AG08396 (cell line): ENCODE measurements at places on chromosomes 12 and 14.
A peak's percentile ranks its signal among the peaks of the same experiment; 100 is the strongest.

GRCh38 chr14:104895786-104896661, 28.7 kb upstream of the PLD4 start:
- DNase-seq = no peak

DNA sequence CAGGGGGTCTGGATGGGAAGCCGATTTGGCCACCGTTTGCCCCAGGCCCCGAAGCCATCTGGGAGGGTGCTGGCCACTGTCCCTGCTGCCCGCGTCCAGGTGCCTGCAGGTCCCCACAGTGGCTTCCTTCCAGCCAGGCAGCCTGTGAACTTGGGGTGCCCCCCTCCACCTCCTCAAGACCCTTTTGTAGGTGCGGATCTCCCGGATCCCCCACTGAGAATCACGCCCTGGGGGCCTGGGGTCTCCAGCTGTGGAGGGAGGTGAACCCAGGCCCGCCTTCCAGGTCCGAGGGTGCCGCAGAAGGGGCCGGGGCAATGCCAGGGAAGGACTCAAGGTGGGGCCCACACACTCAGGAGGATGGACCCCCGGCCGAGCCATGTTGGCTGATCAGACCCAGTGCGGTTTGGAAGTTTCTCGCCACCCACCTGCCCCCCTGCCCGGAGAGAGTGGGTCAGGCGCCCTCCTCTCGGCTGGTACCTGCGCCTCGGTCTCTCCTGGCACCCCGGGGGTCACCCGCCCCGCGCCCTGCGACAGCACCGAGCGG, 1.7 kb downstream of the MMP17 start:
- no peak for DNase-seq

GRCh38 chr12:793711-794110, 41.3 kb downstream of the WNK1 start:
- no peak for DNase-seq

GRCh38 chr12:81988362-81988761, 229.2 kb upstream of the PPFIA2 start:
- no peak for DNase-seq

DNA sequence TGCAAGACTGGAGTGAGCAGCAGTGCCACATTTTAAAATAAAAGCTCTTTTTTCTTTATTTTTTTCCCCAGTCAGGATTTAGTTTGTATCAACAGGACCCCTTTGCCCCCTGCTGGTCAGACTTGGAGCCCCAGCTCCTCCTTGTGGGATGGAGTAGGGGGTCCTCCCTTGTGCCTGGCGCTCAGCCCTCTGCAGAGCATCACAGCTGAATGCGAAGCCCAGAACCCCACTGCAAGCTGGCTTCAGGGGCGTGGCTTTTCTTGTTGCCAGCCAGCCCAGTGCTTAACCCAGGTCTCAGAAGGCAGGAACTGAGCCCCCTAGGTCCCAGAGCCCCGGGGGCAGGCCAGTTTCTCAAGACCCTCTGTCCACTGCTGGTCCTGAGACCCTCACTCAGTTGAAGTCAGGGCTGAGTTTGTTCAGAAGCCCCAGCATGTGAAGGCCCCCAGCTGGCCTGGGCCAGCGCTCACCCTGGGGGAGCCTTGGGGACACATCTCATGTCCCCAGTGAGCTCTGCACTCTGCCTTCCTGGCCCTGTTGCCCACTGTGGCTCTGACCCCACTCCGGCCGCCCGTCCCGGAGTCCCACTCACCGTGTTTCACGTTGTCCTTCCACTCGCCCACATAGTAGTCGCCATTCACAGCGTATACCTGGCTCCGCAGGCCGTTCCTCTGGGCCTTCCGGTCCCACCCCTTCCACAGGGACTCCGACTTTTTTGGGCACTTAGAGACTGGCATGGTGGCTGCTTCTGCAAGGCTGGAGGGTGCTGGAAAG, 519 bp downstream of the MORN3 start:
- DNase-seq = peak; percentile 45
